ENCODE measurements at places on chromosomes 3 and 15.

- peak; percentile 71 for DNase-seq
These were observed 46.1 kb downstream of the ZFAND6 start for GRCh38 chr15:80105595-80105994.

GRCh38 chr15:47609693-47610092, 107.6 kb upstream of the SEMA6D start:
- no peak for DNase-seq

DNA sequence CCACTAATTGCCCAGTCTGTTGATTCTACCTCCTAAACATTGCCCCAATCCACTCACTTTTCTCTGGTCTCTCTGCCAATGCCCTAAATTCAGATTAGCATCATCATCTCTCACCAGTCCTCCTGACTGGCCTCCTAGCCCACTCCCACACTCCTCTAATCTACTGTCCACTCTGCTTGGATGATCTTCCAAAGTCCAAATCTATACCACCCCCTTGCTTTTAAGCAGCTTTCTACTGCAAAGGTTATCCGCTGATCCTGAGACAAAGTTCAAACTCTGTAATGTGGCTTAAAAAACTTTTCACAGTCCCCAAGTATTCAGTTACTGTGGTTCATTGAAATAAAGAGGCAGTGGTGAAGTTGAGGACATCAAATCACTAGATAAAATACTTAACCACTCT, 37.6 kb downstream of the SNX4 start:
- DNase-seq: no peak

GRCh38 chr3:135055449-135055848, 260.4 kb downstream of the EPHB1 start:
- no peak for DNase-seq

- peak; percentile 11 for DNase-seq
These were observed 2.1 kb downstream of the TLE3 start for GRCh38 chr15:70095408-70096214.

DNA sequence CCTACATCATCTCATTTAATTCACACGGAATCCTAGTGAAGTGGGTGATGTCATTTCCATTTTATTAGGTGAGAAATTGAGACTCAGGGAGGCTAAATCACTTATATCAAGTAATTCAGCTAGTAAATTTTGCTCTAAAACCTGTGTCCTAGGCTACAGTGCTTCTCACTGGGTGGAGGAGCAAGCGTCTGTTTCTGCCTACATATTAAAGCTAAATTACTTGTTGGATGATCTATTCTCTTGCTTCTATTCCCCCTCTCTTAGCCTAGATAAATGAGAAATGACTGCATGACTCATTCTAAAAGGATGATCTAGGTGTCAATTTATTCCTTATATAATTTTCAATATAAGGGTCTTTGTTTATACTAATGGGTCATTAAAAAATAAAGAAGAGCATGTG, 37.8 kb upstream of the RBP1 start:
- no peak for DNase-seq

DNA sequence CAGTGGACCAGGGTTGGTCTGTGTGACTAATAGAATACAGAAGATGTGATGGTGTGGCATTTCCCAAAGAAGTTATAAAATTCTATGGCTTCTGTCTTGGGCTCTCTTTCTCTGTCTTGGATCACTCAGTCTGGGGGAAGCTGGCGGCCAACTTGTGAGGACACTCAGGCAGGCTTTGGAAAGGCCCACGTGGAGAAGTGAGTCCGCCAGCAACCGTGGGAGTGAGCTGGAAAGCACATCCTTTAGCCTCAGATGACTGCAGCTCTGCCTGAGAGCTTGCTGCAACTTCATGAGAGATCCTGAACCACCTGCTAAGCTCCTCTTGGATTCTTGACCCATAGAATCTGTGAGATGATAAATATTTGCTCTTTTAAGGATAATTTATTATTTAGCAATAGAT, 72.0 kb upstream of the RASGRP1 start:
- DNase-seq: no peak

GRCh38 chr3:143850877-143851276, 2.6 kb upstream of the SLC9A9 start:
- DNase-seq: no peak

DNA sequence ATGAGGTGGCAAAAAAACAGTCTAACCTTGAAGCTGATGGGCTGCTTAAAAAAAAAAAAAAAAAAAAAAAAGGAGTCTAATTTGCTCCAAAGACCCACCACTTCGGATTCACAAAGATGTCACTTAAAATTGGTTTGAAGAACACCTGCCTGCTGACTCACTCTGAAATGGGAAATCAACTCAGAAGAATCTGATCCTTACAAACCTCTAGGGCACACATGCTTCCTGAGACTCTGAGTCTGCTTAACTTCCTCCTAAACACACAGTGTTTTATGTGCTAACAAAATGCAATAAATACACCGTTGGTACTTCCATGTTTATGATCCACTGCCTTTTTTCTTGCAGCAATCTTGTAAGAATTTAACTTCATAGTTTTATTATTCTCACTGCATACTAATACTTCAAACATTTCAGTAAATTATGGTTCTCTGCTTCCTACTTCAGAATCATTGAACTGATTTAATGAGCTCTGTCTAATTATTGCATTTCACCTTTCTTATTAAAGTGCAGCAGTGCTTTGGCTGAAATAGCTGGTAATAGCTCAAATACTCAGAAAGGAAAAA, 73.0 kb upstream of the FRMD4B start:
- no peak for DNase-seq
